HCEC 1CT (cell line): ENCODE measurements at places on chromosomes 6 and 20.
A peak's percentile ranks its signal among the peaks of the same experiment; 100 is the strongest.

DNA sequence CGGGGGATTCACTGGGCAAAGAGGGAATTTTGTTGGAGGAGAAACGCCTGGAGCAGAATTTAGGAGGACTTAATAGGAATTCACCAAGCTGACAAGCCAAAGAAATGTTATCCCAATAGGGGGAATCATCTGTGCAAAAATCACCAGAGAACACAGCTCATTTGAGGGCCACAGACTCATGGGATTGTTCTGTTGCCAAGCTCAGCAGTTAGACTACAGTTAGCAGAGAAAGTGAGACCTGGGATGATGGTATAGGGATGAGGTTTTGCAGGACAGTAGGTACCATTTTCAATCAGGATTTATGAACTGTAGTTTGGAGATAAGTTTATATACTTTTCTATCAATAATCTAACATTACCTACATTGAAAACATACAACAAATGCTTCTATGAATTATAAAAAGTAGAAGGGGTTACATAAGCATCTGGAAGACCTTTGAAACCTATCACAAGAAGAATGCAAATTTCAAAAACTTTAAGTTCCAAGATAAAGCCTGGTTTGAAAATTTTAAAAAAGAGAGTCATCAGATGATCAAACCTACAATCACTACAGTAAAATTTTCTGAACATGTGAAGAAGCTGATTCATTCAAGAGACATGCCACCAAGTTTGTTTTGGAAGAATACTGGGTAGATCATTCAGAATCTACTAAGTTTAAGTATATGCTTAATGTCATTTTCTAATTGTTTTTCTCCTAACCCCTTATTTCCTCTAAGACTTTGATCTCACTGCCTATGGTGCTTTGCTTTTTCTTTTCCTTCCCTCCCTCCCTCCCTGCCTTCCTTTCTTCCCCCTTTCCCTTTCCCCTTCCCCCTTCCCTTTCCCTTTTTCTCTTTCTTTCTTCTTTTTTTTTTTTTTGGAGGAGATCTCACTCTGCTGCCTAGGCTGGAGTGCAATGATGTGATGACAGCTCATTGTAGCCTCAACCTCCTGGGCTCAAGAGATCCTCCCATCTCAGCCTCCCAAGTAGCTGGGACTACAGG is 81.5 kb downstream of the KIF13A start:
- DNase-seq = peak; percentile 86

GRCh38 chr6:165800337-165800736 is 137.3 kb upstream of the PDE10A start:
- DNase-seq = no peak

DNA sequence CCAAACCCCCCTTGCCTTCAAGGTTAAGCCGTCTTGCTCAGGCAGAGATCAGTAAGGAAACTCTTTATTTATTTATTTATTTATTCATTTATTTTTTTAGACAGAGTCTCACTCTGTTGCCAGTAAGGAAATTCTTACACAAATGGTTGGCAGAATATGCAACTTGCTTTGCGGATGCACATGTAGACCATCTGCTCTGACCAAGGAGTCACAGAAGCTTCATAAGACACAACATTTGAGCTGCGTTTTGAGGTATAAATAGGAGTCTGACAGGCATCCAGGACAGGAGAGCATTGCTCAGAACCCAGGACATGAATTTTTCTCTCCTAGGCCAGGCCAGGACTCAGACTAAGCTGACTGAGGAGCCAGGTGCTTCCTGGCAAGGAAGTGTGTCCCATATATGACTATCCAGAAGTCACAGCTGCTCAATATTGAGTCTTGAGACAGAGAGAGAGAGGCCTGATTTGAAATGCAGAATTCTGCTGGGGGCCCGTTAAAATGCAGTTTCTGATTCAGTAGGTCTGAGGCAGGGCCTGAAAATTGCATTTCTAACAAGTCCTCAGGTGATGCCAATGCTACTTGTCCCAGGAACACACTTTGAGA is 43.9 kb downstream of the HLA-A start:
- no peak for DNase-seq

GRCh38 chr6:3841711-3842565 is 7.2 kb upstream of the FAM50B start:
- peak; percentile 69 for DNase-seq

DNA sequence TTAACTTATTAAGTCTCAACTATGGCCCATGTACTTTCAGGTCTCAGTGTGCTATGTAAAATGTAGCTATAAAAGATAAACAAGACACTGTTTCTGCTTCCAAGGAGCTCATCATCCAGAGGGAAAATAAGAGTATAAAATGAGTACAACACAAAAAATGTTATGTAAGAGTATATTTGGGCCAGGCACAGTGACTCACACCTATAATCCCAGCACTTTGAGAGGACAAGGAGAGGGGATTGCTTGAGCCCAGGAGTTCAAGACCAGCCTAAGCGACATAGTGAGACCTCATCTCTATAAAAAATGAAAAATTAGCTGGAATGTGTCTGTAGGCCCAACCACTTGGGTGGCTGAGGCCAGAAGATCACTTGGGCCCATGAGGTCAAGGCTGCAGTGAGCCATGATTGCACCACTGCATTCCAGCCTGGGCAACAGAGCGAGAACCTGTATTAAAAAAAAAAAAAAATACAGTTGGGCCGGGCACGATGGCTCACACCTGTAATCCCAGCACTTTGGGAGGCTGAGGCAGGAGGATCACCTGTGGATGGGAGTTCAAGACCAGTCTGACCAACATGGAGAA is 124.0 kb downstream of the EDN1 start:
- DNase-seq = peak; percentile 32

- DNase-seq = no peak
These were observed 243.1 kb downstream of the NFATC2 start for GRCh38 chr20:51299413-51299812.

GRCh38 chr6:154380741-154381140 is 24.1 kb upstream of the IPCEF1 start:
- no peak for DNase-seq

DNA sequence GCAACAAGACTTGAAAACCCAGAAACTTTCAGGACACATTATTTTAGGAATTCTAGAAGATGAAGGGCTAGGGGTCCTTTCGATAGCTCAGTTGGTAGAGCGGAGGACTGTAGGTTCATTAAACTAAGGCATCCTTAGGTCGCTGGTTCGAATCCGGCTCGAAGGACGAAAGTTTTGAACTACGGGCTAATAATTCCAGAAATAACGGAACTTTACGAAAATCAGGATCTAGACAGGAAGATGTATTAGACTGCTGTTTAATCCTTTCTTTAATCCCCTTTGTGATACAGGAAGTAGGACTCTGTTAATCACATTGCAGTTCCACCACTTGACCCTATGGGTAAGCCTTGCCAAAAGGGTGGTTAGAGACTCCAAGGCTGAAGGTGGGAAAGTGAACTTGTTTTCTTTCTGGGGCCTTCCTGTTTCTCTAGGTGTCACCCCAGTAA is 21.2 kb upstream of the ABT1 start:
- peak; percentile 72 for DNase-seq

DNA sequence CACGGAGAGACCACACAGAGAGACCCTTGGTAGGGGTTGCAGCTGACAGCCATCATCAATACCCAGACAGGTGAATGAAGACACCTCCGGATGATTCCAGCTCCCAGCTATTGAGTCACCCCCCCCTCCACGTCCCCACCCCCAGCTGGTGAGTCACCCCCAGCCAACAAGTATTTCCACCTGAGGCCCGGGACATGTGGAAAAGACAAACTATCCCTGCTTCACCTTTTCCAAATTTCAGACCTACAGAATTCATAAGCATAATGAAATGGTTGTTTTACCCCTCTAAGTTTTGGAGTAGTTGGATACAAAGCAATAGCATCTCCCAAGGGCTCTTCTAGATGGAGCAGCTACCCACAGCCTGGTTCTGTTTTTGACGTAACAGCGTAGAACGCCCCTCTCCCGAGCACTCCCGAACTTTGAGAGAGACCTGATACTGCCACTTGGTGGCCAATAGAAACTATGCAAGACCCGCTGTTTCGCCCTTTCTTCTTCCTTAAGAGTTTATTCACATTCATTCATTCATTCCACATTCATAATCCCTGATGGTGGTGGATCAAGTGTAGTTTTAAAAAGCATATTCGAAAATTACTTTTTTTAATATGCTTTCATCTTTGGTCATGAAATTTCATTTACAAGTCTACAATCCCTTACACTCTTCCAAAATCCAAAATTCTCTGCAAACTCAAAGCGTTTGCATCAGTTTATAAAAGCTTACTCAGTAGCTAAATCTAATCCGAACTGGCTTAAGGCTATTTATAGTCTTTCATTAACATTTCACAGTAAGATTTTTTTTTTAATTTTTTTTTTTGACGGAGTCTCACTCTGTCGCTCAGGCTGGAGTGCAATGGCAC is 15.1 kb upstream of the PPP1R16B start:
- DNase-seq = peak; percentile 38

DNA sequence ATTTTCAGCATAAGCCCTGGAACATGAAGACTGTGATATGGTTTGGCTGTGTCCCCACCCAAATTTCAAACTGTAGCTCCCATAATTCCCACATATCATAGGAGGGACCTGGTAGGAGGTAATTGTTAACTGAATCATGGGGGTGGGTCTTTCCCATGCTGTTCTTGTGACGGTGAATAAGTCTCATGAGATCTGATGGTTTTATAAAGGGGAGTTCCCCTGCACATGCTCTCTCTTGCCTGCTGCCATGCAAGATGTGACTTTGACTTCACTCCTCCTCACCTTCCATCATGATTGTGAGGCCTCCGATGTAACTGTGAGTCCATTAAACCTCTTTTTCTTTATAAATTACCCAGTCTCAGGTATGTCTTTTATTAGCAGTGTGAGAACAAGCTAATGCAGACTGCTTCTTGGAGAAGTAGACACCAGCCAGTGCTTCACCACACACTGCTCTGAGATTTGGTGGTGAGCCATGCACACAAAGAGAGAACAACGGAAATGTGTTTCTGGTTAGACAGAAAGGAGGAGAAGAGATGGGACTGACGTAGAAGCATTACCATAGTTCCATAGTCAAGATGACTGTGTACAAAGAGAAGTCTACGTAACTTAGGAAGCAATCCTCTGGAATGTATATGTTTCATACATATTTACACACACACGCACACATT is 97.8 kb downstream of the BACH2 start:
- DNase-seq = no peak

DNA sequence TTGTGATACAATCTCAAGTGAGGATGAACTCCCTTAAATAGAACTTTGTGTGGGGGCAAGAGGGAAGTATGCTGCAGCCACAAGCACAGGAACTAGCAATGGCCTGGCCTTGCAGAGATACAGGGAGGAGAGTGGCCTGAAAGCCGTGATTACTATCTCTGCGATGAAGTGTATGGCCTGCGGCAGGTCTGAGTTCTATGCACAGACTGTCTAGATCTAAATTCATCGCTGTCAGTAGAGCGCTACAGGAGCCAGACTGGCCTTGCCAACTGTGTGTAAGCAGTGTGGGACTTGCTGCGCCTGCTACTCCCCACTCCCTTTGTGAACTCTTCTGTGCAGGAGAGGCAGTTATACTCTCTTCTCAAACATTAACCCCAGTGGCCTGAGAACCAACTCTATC is 997.0 kb downstream of the GRIK2 start:
- no peak for DNase-seq

- peak; percentile 52 for DNase-seq
These were observed 1.5 kb downstream of the ARID1B start for GRCh38 chr6:156778454-156779205.

GRCh38 chr6:2875359-2876191 is 27.5 kb downstream of the SERPINB9 start:
- DNase-seq = peak; percentile 5

DNA sequence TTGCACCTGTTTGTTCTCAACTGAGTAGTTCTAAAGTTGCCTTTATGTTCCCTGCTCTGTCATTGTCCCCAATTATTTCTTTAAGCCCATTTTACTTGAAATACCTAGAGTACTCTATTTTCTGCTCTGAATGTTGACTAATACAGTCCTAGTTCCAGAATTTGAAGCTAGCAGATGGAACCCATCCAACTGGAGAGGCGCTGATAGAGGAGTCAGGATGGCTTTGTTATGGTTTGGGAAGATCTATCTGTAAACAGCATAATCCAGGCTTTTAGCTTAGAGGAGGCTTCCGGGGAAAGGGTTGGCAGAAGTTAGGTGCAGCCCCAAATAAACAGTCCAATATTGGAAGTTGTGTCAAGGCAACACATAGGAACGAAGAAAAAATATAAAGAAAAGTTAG is 927.7 kb downstream of the TFAP2A start:
- DNase-seq = peak; percentile 40

- no peak for DNase-seq
These were observed 53.7 kb downstream of the MOCS1 start for GRCh38 chr6:39880594-39880993.
